ENCODE measurements at places on chromosomes 3 and 15.
A peak's percentile ranks its signal among the peaks of the same experiment; 100 is the strongest.

DNA sequence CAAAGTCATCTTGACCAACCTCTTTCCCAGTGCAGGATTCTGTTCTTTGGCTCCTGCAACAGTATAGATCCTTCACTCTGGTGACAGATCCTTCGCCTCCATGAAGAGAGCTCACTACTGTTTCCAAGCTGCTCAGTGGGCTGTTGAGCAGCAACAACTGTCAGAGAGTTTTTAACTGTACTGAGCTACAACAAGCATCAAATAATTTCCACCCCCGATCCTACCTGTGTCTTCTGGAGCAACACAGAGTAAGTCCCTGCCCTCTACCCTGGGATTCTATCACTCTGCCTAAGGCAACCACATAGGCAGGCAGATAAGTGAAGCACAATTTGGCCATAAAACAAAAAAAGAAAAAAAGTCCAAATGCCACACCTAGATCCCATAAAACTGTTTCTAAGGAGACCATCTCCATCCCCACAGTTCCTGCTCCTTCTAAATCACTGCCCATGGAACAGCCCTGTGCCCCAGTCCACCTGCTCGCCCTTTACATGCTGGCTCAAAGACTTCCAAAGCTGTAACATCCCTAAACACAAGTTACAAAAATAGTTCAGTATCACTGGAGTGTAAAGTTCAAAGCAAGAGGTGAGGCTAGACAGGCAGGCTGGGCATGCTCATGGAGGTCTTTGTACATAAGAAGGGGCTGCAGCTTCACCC, 37.8 kb upstream of the ANPEP start:
- no peak for DNase-seq

DNA sequence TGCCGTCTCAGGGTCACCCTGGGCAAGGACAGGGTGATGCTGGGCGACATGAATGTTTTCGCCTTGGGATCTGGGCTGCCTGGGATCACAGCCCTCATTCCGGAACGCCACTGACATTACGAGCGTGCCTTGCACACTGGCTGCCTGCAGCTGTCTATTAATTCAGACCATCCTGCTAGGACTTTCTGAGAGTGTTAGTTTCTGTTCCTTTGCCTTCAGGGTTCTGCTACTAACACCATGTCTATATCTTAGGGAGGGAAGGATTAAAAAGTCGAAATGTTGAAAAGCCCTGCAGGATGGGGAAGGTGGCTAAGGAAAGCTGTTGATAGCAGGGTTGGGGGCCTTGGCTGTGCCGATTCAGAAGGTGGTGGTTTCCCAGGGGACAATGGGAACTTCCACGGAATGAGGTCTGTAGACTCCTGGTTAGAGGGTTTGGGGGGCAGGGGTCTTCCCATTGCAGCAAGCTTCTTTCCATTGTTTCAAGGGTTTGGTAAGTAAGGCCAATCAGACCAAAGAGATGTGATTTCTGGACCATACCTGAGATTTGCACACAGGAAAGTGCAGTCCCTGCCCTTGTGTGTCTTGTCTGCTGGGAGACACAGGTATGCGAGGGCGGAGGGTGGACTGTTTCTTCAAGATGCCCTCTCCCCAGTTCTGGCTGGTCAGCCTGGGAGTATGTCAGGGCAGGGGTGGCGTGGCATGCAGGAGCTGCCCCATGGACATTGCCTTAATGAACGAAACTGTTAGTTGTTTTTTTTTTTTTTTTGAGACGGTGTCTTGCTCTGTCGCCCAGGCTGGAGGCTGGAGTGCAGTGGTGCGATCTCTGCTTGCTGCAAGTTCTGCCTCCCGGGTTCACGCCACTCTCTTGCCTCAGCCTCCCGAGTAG, 50.9 kb downstream of the RGMA start:
- DNase-seq: no peak

DNA sequence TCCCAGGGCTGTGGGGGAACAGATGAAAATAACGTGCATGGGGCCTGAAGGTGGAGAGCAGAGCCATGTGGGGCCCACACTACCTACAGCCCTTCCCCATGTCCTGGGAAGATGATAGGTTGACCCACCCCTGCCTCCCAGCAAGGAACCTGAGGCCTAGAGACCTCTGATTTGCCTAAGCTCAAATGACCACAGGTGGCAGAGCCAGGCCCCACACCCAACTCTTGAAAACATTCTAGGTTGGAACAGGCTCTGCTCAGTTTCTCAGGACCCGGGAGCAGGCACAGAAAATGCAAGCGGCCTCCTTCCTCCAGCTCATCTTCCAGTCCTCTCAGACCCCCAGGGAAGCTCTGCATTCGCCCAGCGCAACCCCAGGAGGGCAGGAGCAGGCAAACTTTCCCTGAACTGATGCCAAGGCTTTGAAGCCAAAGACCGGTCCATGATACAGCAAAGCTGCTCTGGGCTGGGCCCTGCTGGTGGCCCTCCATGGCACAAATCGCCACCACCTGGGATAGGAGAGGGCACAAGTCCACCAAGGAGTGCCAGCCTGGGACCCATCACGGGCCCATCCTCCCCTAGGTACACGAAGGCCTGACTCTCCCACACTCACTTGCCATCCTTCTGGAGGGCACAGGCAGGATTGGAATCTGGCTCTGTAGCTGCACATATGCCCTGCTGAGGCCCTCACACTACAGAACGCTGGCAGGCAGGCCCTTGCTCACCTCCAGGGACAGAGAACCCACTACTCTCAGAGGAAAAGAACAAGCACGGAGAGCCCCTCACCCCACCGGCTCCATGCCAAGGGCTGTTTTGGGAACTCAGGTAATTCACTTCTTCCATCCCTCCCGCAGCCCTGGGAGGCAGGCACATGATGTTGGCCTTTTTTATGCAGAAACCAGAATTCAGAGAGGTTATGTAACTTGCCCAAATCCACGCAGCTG, 51.0 kb upstream of the FURIN start:
- no peak for DNase-seq

DNA sequence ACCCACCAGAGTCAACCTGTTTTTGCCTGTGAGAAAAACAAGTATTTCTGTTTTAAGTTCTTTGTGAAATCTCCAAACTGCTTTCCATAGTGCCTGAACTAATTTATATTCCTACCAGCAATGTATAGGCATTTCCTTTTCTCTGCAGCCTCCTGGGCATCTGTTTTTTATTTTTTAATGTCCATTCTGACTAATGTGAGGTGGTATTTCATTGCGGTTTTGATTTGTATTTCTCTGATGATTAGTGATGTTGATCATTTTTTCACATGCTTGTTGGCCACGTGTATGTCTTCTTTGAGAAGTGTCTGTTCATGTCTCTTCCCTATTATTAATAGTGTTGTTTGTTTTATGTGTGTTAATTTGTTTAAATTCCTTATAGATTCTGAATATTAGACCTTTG, 820.5 kb downstream of the MCTP2 start:
- DNase-seq: no peak

DNA sequence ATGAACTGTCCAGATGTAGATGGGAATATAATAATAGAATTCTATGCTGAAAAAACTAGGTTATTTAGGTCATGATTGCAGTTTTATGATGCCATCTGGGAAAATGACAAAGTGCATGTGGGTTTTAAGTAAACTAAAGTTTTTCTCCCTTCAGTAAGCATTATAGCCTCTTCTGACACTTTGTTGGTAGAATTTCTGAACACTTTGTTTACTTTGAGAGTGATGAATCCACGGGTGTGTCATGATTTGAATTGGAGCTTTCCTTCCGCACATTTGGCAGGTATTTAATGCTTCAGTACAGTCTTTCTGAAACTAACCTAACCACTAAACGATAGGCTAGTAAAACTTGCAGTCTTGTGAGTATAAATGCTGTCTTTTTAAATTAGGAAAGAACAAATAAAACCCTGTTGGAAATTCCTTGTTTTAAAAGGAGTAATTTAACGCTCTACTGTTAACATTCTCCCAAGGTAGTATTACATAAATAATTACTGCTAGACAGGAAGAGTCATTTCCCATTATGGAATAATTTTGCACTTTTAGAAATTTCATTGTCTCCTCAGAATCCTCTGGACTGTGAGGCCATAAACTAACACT, 7.0 kb downstream of the FILIP1L start:
- no peak for DNase-seq

DNA sequence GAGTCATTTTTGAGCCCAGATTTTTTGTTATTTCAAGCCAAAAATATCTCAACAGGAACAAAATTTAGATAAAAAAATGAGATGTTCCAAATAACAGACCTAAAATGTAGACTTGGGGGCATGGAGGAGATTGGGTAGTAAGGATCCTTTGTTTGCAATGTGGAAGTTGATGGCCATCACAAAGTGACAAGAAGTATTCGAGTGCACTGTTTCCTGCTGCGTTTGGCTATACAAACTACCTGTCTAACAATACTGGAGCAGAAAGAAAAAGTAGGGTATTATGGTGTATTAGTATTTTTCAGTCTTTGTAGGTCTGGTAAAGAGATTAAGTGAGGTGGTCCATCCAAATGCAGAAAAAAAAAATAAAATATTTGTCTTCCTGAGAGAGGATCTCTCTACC, 284.2 kb downstream of the C3orf38 start:
- no peak for DNase-seq

DNA sequence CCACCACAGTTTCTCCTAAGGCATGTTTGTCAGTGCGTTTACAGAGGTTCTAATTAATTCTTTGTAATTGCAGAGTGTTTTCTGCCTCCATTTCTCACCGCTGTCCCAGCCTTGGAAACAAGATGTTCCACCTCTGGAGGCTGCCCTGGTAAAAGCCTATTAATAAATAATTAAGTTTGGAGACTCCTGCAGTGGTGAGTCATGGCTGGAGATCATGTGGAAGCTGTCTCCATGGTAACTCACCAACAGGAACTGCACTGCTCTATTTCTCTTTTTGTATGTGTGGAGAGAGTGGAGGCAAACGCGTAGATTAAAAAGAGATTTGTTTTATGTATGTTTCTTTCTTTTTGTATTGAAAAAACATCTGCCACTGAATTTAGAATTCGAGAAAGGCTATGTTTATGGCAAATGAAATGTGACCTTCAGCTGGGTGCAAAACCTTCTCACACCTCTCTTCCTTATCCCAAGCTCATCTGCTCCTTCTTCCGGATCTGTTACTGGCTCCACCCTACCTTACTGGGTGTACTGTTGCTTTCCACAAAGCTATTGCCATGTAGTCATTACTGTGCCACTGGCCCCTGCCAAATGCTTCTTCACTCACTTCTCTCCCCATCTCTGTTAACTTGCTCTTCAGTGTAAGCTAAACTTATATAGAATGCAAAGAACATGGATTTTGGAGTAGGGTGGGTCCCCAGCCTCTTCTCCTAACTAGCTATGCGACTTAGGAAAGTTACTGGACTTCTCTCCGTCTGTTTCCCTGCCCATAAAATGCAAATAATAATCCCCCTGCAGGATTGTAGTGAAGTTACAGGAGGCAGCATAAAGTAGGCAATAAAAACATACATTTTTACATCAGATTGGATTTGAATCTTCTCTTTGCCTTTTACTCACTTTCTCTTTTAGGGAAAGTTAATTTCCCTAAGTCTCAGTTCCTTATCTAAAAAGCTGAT, 778.5 kb downstream of the NTRK3 start:
- DNase-seq: no peak

- DNase-seq: no peak
Measured at GRCh38 chr15:57190208-57190607, 186.1 kb upstream of the CGNL1 start.

GRCh38 chr3:158520433-158520832, 50.6 kb upstream of the MLF1 start:
- no peak for DNase-seq

- DNase-seq: peak; percentile 77
Measured at GRCh38 chr3:172673210-172673679, 37.6 kb downstream of the NCEH1 start.

GRCh38 chr15:42932833-42933515, 12.4 kb upstream of the TTBK2 start:
- DNase-seq: no peak

GRCh38 chr3:61730056-61730455, 168.7 kb downstream of the PTPRG start:
- no peak for DNase-seq

GRCh38 chr3:16837602-16838001, 47.2 kb upstream of the PLCL2 start:
- no peak for DNase-seq
